ENCODE measurements at places on chromosomes 4 and X. TPM values are rescaled to one million over a fixed set of nuclear protein-coding genes. Genes with fewer than 3 reads are reported as not detected.
A peak's percentile ranks its signal among the peaks of the same experiment; 100 is the strongest.

Gene ACOT9
- 68.9 TPM for total RNA-seq

Gene SPANXA2
- total RNA-seq, result 0.68 TPM

Gene F8A3
- 5.6 TPM for total RNA-seq

Gene CENPI
- 40.7 TPM for total RNA-seq

Gene PPEF1
- total RNA-seq, result not detected

Gene PCDH7
- total RNA-seq, result 1.2 TPM

Gene ARMCX4
- 5.8 TPM for total RNA-seq

Gene KDR
- not detected for total RNA-seq

Gene SYTL5
- 0.22 TPM for total RNA-seq

Gene NXF2
- total RNA-seq, result not detected

Gene TIMM8A
- total RNA-seq, result 0.94 TPM

Gene FHDC1
- 0.03 TPM for total RNA-seq

Gene RHOXF2B
- not detected for total RNA-seq

Gene IDH3G
- 80.1 TPM for total RNA-seq

Gene XK
- total RNA-seq, result 2.8 TPM

Gene EIF2S3
- total RNA-seq, result 162 TPM

Gene SMS
- 437 TPM for total RNA-seq

- no peak for DNase-seq
These were observed 341.3 kb upstream of the KLF3 start for GRCh38 chr4:38322714-38323113.

GRCh38 chrX:13411496-13412207 lies 91.8 kb upstream of the ATXN3L start:
- DNase-seq, result no peak

DNA sequence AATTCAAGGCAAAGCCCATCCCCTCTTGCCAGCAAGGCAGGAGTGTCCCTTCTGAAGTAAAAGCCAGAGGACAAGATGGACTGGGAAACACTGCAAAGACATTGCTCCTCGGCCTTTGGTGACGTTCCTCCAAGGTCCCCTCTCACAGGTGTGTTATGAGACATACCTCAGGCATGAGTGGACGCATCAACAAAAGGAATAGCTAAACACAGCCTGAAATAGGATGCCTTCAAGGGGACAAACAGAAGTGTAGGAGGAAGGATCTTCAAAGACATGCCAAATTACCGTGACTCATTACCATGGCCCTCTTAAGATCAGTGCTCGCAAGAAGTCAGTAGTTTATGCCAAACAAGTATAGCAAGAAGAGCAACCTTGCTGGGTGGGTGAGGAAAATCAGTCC lies 6.0 kb upstream of the IDS start:
- no peak for DNase-seq

- DNase-seq, result no peak
These were observed 84.3 kb downstream of the PAPSS1 start for GRCh38 chr4:107635735-107636134.

DNA sequence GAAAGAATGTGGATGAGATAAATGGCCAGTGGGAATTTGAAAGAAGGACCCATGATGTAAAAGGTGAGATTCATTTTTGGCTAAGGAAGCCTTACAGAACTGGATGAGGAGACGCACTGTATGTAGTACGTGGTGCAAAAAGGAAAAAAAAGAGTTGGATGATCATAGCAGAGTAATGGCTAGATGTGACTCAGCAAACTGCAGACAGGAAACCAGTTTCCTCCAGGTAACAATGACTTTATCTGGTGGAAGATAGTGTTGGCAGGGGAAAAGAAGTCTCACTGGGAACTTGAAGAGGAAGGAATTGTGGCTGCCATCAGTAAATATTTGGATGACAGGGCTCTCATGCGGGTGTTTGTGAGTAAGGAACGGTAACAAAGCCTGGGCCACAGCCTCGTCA lies 243.2 kb downstream of the CPE start:
- DNase-seq, result no peak

DNA sequence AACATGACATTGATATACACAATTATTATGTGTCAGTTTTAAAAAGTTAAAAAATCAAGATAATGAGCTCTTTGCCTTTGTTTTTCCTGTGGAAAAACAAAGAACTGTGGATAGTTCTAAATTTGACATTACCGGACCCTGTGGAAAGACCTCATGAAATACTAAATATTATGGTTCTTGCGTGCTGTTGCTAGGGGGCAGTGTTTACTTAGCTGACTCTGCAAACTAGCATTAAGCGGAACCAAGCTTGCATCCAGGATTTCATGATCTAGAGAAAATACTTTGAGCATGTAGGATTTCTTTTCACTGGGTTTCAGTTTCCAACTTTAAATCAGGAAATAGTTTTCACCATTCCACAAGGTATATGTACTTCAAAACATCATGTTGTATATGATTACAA lies 33.6 kb downstream of the CLCN4 start:
- DNase-seq, result peak; percentile 39

DNA sequence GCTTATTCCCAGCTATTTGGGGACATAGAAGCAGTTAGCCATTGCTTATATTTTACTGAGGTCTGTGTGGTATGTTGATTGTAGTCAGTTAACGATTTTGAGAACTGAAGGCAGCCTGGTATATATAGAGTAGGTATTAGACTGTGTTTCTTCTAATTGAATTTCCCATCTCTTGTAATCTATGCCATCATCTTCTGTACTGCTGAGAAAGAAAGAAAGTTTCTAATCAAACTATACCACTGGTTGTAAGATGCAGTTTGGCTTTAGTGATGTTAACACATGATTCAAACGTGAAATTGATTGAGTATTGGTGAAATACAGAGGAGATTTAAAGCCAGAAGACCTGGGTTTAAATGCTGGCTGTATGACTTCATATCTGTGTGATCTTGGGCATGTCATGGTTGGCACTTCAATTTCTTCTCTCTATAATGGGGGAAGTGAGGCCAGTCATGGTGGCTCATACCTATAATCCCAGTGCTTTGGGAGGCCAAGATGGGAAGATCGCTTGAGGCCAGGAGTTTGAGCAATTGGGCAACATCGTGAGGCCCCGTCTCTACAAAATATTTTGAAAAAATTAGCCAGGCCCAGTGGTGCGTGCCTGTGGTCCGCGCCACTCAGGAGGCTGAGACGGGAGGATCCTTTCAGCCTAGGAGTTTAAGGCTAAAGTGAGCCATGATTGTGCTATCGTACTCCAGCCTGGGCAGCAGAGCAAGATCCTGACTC lies 11.6 kb downstream of the HTT start:
- DNase-seq, result no peak

GRCh38 chrX:7244405-7244804 lies 96.5 kb upstream of the PUDP start:
- DNase-seq, result no peak

DNA sequence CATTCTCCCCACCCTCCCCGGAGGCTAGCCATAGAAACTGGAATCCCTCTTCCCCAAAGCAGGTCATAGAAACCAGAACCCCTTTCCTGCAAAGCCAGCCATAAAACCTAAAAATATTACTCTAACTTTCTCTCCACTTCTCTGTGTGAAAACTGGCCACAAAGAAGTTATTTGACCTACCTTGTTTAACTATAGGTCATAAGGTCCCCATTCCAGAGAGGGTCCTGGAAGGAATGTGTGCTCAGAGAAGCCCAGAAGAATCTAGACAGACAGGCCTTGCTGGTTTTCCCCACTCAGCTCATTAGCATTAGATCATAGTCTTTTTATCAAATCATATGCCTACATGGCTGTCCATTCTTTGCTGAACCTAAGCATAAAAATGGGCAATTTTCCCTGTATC lies 52.8 kb upstream of the TEX13A start:
- no peak for DNase-seq

DNA sequence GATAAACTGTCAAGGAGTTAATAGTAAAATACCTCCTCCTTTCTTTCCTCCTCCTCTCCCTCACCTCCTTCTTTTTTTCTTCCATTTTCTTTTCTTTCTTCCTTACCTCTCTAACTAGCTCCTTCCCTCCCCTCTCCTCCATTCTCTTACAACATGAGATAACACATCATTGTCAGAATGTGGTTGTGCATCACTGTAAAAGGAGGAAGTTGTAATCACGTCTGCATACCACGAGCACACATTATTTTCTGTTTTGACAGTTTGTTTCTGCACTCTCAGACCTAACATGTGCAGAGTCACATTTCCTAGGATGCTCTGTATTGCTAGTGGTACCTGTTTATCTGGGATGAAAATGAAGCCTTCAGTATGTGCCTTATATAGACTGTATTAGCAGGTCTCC lies 9.1 kb downstream of the SLIT2 start:
- DNase-seq, result no peak

GRCh38 chr4:71377561-71377960 lies 38.7 kb downstream of the SLC4A4 start:
- no peak for DNase-seq

DNA sequence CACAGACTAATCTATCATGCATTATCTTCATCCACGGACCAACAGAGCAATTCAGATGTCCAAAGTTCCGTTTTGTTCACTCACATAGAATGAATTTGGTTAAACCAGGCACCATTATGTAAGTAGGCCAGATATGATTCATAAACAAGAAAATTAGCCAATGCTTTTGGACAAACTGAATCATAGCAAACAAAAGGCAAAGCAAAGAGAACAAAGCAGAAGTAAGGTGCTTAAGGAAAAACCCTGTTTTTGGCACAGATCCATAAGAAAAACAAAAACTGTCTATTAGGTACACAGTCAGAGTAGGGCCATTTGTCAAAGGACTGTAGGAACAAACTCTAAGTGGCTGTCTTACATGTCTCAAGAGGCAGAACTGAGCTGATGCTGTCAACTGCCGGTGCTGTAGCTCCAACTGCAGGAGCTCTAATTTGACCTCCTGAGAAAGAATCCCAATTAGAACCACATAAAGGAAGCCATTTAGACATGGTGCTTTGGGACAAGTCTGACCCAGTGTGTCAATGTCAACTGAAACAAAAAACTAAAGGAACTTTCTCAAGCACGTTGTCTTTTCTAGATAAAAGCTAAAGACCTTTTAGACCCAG lies 146.7 kb downstream of the COL25A1 start:
- DNase-seq, result no peak

GRCh38 chr4:156620786-156621185 lies 350.8 kb downstream of the PDGFC start:
- no peak for DNase-seq

- no peak for DNase-seq
These were observed 43.7 kb downstream of the TSPAN5 start for GRCh38 chr4:98614662-98615061.

DNA sequence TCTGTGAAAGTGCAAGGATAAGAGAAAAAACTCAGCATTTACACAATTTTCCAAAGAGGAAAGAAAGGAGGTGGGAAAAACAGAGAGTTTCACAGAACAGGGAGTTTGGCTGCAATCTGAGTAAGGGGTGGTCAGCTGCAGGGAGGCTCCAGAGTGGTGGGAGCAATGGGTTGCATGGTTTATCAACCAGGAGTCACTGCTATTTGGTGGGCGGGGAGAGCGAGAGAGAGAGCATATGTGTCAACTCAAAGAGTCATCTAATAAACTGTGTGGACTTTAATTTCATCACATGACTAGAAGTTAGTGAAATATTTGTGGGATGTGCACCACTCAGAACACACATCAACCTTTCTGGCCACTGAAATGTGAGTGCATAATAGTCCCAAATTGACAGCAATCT lies 94.6 kb downstream of the FAM13A start:
- DNase-seq, result no peak

DNA sequence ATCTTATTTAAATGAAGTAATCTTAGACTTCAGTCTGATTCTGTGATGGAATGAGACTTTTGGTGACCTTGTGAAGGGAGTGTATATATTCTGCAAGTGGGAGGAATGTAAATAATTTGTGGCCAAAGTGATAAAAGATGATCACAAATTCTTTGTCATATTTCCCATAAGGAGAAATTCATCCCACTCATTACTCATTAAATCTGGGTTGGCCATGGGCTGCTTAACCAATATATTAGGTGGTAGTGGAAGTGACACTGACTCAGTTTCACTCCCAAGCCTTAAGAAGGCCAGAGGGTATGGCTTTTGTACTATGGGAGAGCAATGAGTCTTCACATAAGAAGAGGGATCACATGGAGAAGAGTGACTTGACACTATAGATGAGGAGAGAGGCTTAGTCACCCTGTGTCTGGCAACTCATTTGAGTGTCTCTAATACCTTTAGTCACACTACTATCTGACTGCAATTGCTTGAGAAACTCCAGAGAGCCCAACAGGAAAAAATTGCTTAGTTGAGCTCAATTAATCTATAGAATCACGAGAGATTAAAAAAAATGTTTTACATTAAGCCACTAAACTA lies 408.2 kb upstream of the PITX2 start:
- no peak for DNase-seq

GRCh38 chrX:129938081-129938480 lies 32.1 kb downstream of the UTP14A start:
- no peak for DNase-seq

GRCh38 chr4:150327262-150327780 lies 249.1 kb downstream of the DCLK2 start:
- DNase-seq, result no peak

DNA sequence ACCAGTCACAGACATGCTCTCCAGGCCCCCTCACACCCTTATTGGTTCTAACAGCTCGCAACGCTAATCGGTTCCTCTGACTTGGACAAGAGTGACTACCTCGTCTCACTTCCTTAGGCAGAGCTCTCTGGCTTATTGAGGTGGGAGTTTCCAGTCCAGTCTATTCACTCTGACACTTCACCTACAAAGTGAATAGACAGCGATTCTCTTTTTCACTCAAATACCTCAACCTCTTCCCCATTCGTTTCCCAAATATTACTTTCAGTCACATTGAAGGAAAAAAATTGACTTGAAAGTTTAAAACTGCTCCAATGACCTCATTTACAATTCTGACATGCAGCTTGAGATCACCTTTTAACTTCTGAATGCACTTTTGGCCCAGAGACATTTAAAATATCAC lies 17.7 kb downstream of the HELT start:
- DNase-seq, result no peak

DNA sequence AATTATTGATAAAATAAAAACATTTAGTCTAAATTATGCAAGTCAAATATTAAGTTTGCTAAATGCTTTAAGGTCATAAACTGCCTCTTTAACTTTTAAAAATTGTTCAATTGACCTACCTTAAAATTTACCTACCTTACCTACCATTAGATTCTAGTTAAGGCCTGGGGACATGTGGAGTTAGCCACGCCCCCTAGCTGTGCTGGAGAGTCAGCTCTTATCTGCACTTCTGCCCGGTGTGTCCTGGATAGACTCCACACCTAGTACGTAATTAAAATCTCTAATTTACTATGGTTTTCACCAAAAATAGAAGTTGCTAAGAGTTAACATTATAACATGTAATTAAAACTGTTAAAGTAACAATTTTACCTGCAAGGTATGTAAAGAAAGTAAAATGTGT lies 22.7 kb downstream of the TENM3 start:
- no peak for DNase-seq

- no peak for DNase-seq
These were observed 634.7 kb upstream of the BOD1L1 start for GRCh38 chr4:14262221-14262620.

- no peak for DNase-seq
These were observed 377 bp downstream of the CHRNA9 start for GRCh38 chr4:40335525-40335894.

DNA sequence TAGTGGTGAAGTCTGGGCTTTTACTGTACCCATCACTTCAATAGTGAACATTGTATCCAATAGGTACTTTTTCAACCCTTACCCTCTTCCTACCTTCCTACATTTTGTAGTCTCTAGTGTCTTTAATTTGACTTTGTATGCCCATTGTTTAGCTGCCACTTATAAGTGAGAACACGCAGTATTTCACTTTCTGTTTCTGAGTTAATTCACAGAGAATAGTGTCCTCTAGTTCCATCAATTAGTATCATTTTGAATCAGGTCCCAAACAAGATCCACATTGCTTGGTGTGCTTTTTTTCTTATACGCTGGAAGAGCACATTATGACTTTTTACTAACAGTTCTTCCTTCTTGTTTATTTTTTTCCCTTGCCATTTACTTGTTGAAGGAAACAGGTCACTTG lies 176.0 kb upstream of the WDFY3 start:
- no peak for DNase-seq
